ENCODE measurements at places on chromosomes 2 and 18.

DNA sequence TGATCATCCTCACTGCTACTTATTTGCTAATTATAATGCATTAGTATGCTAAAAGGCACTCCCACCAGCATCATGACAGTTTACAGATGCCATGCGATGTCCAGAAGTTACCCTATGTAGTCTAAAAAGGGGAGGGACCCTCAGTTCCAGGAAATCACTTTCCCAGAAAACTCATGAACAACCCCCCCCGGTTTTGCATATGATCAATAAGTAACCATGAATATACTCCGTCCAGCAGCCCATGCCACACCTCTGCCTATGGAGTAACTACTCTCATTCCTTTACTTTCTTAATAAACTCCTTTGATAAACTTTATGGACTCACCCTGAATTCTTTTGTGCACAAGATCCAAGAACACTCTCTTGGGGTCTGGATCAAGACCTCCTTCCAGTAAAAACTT, 86.8 kb downstream of the MALT1 start:
- DNase-seq: no peak

DNA sequence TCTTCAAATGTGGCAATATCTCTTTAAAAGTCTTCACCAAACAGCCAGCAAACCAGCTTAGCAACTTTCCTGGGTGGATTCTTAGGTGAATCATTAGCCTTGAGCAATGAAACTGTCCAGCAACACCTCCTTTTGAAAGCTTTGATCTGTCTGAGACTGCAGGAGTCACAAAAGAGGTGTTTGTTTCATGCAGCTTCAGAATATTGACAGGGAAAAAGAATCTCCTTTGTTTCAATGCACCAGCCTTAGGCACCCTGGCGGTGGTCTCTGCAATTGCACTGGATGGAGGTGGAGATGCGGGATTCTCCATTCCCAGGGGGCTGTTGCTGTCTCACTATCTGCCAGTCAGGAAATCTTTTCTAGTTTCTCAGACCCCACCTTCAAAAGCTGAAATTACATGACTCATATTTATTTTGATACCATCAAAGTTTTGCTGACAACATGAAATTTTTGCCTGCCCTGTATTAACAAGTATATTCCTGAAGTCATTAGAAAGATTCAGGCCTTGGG, 76.0 kb upstream of the DSG1 start:
- DNase-seq: no peak

DNA sequence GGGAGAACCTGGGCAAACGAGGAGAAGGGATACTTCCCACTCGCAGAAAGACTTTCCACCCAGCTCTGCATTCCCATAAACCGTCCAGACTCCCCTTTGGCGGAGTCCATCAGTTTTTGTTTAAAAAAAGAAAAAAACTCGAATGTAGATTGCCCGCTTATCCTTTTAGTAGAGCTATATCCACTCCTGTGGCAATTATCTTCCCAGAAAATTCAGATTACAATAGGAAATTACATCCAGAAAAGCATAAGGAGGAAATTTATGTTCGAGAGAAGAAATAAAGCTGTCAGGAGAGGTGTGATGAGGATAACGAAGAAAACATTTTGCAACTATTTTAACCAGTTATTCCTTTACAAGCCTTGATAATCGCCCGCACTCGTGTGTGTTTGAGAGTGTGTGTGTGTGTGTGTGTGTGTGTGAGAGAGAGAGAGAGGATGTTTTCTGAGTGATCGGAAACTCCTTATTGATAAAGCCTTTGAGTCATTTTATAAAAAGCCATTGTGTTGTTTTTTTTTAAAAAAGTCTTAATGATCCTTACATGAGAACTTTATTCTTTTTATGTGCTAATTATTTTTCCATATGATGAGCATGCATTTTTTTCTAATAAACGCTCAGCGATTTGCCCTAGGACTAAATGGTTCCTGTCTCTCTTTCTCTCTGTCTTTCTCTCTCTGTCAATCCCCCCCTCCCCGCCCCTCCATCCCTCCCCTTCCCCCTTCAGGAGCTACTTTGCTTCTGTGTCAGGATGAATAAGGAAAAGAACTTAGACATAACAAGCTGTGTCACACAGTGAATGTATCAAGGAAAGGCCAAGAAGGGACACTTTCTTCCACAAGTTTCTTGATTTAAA, 1.1 kb upstream of the PPP3R1 start:
- no peak for DNase-seq

- DNase-seq: no peak
These were observed 162.1 kb downstream of the UBE2E3 start for GRCh38 chr2:181142514-181142913.

GRCh38 chr2:39872748-39873147, 93.7 kb upstream of the THUMPD2 start:
- no peak for DNase-seq

DNA sequence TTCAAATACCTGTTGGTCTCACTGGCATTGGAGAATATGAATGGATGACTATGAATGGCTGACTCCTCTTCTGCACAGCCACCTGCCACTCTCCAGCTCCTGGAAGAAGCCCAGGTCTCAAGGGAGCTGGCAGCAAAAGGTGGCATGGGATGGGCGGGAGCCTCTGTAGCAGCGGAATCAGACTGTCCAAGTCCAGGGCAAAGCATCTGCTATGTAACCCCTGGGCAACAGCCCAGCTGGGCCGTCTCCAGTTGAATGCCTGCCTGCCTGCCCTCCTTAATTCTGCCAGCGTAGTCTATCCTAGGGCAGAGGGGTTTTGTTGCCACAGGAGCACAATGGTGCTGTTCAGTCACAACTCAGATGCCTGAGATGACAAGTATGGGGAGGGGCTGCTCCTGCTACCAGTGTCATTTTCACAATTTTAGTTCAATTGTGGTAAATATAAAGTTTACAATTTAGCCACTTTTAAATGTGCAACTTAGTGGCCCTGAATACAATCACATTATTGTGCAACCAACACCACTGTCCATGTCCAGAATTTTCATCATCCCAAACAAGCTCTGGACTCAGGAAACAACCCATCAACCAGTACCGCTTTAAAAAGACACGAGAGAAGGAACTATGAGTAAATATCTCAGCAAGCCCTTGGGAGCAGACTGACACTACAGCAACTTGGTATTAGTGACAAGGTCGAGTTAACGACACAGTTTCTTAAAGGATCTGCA, 115.2 kb downstream of the MYO5B start:
- no peak for DNase-seq

Measured in CMK (cell line).